HuH-7.5 (cell line): ENCODE measurements at places on chromosomes 12 and 14.
A peak's percentile ranks its signal among the peaks of the same experiment; 100 is the strongest.

GRCh38 chr14:32043624-32044023 lies 33.5 kb upstream of the ARHGAP5 start:
- DNase-seq: no peak

DNA sequence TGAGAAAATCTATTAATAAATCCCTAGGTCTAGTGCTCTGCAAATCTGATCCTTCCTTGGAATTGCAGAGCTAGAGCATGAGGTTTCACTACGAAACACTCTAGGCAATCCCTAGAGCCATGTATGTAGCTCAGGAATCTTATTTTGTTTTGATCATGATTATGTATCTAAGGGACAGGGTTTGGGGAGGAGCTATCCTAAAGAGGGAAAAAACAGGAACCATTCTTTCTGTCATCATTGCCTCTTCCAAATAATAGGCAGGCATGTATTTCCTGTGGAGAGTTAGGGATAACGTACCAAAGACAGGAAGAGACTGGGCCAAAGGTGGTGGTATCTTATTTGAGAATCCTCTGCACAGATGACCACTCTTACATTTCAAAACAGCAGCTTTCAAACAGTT lies 88.8 kb upstream of the GTF2A1 start:
- DNase-seq: no peak

DNA sequence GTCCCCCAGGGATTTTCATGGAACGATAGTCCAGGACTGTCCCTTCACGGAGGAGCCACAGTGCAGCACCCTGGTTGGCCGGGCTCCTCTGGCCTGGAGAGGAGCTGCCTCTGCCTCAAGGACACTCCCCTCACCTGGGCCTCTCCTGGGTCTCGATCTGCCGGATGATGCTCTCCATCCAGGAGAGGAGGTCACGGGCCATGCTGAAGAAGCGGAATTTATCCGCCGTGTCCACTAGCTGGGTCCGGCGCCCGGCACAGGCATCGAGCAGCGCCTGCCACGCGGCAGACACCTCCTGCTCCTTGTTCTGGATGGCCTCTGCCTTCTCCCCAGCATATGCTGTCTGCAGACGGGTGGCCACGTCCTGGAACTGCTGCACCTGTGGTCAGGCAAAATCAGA lies 66.5 kb downstream of the PLEKHG3 start:
- DNase-seq: no peak

- DNase-seq: no peak
Measured at GRCh38 chr12:109423392-109423791, 53.7 kb downstream of the KCTD10 start.

GRCh38 chr14:83529531-83529930 lies 1995.9 kb upstream of the SEL1L start:
- no peak for DNase-seq

DNA sequence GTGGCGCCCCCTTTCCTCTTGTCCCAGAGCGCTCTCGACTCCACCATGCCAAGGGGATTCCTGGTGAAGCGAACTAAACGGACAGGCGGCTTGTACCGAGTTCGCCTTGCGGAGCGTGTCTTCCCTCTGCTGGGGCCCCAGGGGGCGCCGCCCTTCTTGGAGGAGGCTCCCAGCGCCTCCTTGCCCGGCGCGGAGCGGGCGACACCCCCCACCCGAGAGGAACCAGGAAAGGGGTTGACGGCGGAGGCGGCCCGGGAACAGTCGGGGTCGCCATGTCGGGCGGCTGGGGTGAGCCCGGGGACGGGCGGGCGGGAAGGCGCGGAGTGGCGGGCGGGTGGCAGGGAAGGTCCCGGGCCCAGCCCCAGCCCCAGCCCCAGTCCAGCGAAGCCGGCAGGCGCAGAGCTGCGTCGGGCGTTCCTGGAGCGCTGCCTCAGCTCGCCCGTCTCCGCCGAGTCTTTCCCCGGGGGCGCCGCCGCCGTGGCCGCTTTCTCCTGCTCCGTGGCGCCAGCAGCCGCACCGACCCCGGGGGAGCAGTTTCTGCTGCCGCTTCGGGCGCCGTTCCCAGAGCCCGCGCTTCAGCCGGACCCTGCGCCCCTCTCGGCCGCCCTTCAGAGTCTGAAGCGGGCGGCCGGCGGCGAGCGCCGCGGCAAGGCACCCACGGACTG lies 376 bp downstream of the INSM2 start:
- no peak for DNase-seq

DNA sequence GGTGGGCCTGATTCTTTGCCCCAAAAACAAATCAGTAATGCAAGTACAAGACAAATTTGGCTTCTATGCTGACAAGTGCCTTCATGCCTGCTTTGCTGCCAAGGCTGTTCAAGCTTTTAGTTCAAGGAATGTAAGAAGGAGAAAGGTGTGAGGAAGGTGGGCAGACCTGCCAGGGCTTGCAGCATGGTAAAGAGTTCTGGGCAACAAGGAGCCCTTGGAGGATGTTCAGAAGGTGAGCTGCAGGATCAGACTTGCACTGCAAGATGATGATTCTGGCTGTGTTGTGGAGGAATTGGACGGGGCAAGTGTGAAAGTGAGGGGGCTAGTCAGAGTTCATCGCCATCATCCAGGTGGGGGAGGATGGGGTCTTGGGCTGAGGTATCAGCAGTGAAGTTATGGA lies 167.9 kb downstream of the NUAK1 start:
- no peak for DNase-seq

GRCh38 chr12:31491241-31491794 lies 99.6 kb downstream of the DENND5B start:
- DNase-seq: no peak

GRCh38 chr12:104756901-104757300 lies 201.2 kb downstream of the SLC41A2 start:
- no peak for DNase-seq

DNA sequence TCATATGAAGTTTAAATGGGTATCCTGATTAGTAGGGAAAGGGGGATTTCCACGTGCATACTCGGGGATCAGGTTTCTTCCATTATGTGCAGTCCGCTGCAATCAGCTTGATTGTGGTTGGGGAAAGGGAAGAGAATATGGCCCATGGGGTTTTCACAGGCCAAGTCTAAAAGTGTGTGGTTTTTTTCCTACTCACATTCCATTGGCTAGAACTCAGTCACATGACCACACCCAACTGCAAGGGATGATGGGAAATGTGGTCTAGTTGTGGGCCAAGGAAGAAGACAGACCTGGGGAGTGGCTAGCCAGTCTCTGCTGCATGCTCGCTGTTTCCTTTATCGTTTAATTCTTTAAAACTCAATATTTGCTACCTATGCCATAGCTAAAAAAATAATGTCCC lies 105.1 kb downstream of the PRIMA1 start:
- DNase-seq: no peak

DNA sequence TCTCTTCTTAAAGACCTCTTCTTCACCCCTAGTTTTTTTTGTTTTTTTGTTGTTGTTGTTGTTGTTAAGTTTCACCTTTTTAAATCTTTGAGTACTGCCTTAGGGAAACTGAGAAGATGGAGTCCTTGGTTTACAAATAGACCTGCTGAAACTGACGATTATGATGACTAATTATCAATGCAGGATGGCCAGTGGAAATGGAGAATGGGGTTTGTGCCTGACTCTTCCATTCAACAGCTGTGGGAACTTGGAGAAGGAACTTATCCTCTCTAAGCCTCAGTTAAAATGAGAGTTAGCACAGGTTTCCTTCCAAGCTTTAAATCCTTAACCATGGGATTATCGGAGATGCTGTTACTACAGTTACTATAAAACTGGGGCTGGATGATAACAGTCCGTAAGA lies 66.7 kb upstream of the PNMA1 start:
- DNase-seq: no peak

GRCh38 chr14:45247427-45247826 lies 5.6 kb downstream of the MIS18BP1 start:
- no peak for DNase-seq

GRCh38 chr12:64528616-64529015 lies 76.7 kb downstream of the TBK1 start:
- DNase-seq: no peak

- DNase-seq: peak; percentile 88
Measured at GRCh38 chr14:90827919-90828610, 11.8 kb upstream of the TTC7B start.

- DNase-seq: no peak
Measured at GRCh38 chr14:76877871-76878270, 51.7 kb downstream of the LRRC74A start.

DNA sequence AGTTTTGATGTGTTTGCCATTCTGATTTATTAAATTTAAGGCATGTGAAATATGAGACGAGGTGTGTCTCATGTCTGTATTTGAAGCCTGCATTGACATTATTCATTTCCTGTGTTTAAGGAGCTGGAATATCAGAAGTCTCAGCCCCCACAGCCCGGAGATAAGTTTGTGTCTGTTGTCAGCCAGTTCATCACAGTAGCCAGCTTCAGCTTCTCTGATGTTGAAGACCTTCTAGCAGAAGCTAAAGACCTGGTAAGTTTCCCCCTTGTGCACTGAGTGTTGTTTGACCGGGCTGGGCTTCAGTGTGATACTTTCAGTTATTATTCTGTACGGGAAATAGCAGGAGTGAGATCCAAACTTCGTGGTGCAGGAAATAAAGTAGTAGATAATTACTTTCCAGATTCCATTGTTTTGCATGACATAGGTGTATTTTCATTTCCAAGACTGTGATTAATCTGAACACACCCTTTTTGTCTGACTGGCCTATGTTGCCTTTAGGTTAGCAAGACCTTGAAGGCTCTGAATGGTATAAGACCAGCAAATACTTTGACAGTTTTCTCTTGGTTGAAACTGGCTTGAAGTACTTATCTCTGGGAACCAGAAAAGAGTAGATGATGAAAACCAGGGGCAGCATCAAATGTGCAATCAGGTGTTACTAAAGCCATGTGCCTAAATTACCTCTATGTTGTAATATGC lies 101.5 kb downstream of the GPR135 start:
- DNase-seq: no peak

- no peak for DNase-seq
Measured at GRCh38 chr12:79677672-79678071, 13.1 kb downstream of the PAWR start.

- no peak for DNase-seq
Measured at GRCh38 chr12:18825138-18825537, 87.2 kb downstream of the CAPZA3 start.

GRCh38 chr14:81653626-81654025 lies 120.0 kb upstream of the SEL1L start:
- no peak for DNase-seq

- no peak for DNase-seq
Measured at GRCh38 chr12:69065775-69066174, 132.8 kb upstream of the CPM start.

DNA sequence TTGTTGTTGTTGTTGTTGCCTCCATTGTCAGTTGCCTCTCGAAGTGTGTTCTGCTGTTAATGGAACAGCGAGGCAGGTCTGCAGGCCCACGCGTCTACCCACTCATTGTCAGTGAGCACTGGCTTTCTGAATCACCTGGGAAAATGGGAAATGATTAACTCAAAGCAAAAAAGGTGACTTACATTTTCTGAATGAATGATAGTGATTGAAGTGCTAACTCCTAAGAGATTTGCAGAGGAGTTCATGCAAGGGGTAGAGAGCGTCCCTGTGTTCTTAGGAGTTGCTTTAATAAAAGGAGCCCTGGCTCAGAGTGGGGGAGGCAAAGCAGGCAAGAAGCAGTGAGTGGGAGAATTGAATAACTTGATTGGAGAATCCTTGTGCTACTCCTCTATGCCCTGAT lies 177.6 kb downstream of the CAND1 start:
- DNase-seq: no peak

DNA sequence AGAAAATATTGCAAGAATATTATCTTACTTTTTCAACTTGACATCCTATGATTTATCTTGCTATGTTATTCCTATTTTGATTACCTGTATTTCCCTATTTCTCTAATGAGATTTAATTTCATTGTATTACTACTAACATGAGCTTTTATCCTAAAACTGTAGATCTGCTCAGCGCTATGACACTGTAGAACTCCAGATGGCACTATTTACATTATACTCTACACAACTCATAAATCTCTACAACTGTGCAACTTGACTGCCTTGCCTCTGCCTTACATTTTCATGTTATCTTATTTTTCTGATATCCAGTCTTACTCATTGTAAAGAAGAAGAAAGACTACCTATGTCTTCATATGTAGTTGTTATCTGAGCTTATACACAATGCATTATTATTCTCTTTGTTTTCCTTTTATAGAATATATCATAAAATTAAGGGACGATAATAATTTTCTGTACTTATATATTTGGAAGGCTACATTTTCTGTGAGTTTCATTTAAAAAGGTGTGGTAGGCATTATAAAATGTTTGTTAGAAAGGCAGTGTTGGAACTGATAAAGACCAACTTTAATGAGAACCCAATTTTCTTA lies 24.1 kb downstream of the NUP37 start:
- DNase-seq: peak; percentile 8

DNA sequence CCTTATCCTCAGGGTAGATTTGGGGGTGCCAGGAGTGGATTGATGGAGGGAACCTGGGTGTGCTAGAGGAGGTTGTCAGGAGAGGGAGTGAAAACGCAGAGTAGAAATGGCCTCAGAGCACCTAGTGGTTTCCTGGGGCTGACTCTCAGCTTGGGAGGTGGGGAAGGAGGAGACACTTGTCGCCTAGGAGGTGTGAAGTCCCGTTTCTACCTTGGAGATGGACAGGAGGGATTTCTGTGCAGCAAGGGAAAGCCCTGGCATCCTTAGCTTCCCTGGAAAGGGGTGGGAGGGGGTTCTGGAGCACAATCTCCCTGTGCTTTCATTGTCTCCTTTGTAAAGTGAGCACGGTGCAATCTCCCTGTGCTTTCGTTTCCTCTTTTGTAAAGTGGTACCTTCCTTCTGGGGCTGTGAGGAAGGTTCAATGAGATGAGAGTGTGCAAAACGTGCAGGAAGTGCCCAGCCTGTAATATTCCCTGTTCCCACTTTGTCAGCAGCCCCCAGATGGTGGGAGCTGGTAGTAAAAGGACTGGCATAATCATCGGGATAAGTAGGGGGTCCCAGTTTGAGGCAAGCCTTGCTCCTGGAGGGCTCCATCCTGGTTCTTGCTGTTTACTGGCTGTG lies 1.6 kb downstream of the OAS3 start:
- no peak for DNase-seq

- DNase-seq: peak; percentile 8
Measured at GRCh38 chr12:57236201-57236924, 6.9 kb downstream of the SHMT2 start.

GRCh38 chr12:38772437-38772836 lies 133.0 kb downstream of the CPNE8 start:
- no peak for DNase-seq

DNA sequence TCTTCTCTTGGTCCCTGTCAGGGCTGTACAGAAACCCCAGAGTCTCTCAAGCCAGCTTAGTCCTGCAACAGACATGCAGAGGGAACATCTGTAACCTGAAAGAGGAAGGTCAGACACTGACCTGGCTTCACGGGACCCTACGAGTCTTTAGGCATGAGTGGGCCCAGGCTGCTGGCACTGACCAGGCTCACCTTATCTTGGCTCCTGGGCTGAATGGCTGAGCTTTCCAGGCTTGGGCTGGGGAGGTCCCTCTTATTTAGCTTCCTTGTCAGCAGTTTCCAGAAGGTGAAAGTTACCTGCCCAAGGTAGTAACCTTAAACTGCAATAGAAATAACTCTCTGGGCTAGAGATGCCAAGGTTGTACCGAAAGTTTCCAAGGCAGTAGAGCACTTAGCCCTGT lies 58.4 kb upstream of the FUT8 start:
- DNase-seq: no peak

GRCh38 chr14:88025313-88025712 lies 20.4 kb downstream of the GPR65 start:
- DNase-seq: no peak
